ENCODE measurements at places on chromosomes 7 and 10.
A peak's percentile ranks its signal among the peaks of the same experiment; 100 is the strongest.

- DNase-seq, result peak; percentile 44
These were observed 866 bp downstream of the CNOT4 start for GRCh38 chr7:135508883-135509588.

GRCh38 chr7:51301806-51302205 lies 14.8 kb downstream of the COBL start:
- DNase-seq, result no peak

GRCh38 chr7:127986581-127987521 lies 44.4 kb downstream of the LRRC4 start:
- DNase-seq, result no peak

- DNase-seq, result no peak
These were observed 84.0 kb upstream of the ANLN start for GRCh38 chr7:36305648-36306047.

DNA sequence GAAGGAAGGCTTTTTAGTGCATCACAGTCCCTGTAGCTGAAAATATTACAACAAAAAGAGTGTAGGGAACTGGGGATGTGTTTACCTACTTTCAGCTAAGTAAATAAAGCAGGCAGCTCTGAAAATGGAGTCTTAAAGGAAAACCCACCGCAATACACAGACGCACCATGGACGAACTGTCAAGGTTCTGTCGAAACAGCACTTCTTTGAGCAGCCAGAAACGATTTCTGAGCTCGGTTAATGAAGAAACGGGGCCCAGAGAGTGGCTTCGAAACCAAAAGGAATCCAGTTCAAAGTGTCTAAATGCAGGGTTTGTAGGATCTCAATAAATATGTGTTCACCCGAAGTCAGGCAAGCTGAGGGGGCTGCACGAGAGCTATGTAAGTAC lies 275.4 kb upstream of the NEBL start:
- DNase-seq, result no peak

DNA sequence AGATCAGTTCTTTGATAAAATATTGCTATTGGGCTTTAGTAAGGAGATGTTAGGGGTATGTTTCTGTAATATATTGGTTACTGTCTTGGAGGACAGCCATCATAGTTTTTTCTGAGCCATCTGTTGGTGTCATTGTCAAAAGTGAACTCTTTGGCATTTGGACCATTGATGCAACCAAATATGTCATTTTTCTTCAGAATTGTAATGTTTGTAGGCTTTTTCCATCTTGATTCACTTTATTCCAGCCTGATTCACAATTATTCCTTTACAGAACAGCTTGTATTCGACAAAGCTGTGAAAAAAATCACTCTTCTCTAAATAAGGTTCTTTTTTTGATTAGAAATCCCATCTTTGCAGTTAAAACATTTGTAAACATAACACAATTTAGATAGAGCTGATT lies 37.4 kb downstream of the SMNDC1 start:
- no peak for DNase-seq

DNA sequence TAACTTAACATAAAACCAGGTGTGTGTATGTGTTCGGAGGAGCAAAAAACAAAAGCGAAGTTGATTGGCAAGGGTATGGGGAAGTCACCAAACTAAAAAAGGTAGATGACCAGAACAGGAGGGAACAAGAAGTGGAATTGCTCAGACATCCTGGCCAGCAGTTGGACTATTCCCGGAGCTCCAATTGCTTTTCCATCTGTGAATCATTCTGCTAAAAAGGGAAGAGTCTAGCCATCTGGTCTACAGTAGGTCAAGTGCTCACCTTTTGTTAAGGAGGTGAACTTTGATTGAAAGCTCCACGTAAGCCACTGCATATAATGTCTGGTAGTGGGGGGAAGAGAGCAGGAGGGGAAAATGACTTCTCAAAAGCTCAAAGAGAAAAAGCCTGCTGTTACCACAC lies 50.0 kb upstream of the BET1 start:
- no peak for DNase-seq

- no peak for DNase-seq
These were observed 515.3 kb downstream of the AUTS2 start for GRCh38 chr7:70113536-70113935.

DNA sequence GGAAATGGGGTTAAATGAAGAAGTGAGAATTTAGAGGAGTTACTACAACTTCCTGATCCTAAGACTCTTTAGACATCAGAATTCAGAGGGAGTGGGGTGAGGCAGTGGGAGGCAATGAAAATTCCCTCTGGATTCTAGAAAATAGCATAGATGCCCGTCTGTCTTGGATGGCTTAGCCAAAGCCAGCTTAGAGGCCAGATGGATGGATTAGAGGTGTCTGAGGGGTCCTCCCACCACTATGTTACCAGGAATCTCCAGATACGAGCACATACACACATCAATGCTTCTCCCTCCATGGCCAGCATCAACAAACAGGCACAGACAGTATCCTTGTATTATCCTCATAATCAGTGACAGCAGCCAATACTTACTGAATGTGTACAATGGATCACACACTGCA lies 418.1 kb downstream of the PLXNA4 start:
- no peak for DNase-seq

GRCh38 chr10:97861097-97861750 lies 11.6 kb downstream of the GOLGA7B start:
- peak; percentile 93 for DNase-seq

DNA sequence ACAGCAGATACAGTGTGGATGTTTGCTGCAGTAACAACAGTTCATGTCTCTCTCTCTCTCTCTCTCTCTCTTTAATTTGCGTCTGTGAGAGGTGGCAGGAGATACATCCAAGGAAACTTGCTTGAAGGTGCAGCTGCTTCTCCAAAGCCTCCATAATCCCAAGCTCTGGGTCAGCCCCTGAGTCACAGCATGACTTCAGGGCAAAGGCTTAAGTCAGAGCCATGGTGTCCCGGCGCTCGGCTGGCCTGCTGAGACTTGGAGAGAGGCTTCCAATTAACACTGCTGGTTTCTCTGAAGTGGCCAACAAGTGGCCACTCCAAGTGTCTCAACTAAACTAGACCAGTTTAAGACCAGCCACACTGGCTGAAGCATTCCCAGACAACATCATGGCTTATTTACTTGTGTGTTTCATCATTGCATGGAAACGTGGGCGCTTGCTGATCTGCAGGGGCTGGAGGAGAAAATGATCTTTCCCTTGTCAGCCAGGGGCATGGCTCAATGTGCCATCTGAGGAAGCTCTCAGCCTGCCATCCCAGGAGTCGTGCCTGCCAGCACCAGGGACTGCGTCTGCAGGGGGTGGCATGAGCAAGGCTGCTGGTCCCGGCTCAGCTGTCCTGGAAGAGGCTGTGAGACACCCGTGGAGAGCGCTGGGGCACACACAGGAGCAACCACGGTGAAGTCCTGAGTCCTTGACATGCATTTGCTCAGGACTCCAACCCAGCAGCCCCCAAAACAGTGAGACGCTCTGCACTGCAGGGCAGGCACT lies 254.2 kb downstream of the COBL start:
- DNase-seq, result no peak

- DNase-seq, result no peak
These were observed 69.2 kb downstream of the LYZL1 start for GRCh38 chr10:29358010-29358616.

GRCh38 chr10:13788711-13789447 lies 202.1 kb downstream of the PRPF18 start:
- DNase-seq, result no peak

DNA sequence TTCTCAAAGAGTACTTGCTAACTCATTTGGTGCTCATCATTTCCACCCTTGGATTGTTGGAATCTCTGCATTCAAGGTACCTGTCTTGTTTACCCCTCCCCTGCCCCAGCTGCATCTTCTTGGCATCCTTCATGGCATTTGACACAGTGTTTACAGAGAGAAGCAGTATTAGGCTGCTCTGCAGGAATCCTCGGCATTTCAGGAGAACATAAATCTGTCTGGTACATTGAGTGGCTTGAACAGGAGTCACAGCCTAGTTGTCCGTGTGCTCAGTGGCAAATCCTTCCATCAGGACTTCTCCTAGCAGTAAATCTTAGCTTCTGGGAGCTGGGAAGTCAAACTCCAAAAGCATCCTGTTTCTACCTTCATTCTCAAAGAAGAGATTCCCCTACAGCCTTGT lies 136.8 kb upstream of the YAE1 start:
- DNase-seq, result no peak

- DNase-seq, result no peak
These were observed 152.9 kb downstream of the C1GALT1 start for GRCh38 chr7:7335215-7335614.

DNA sequence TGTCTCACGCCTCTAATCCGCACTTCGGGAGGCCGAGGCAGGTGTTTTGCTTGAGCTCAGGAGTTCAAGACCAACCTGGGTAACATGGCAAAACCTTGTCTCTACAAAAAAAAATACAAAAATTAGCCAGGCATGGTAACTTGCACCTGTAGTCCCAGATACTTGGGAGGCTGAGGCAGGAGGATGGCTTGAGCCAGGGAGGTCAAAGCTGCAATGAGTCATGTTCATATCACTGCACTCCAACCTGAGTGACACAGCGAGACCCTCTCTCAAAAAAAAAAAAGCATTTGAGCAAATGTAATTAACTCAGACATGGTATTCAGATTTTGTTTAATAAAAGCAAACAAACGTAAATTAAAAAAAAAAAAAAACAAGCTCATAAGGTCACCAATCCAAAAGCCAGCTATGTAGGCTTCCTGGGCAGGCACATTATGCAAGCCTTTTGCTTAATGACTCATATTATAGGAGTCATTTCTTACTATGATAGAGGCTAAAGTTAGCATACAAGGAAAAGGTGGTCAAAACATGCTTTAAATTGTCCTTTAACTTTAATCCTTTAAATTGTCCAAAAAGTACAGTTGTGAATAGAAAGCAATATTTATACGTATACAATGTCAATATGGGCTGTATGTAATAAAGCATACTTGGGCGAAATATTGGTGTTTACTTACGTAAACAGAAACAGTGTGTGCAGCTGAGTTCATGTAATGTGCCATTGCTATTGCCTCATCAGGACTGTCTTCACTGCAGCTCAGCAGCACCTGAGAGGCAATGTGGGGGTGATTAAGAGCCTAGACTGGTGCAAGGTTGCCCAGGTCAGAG lies 13.0 kb downstream of the AKR1D1 start:
- peak; percentile 48 for DNase-seq

DNA sequence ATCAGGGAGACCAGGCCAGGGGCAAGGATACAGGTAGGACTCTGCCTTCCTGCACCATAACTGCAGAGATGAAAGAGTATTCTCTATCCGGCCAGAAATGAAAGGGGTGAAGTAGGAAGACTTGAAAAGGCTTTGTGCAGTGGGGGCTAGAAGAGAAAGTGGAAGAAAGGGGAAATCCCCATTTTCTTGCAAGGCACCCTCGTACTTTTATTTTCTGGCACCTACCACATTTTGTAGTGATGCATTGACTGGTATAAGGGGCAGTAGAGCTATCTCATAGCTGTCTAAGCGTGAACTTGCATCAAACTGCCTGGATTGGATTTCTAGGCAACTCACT lies 752 bp upstream of the CAMK2G start:
- DNase-seq, result no peak

GRCh38 chr10:114206902-114207301 lies 27.7 kb downstream of the TDRD1 start:
- no peak for DNase-seq

- no peak for DNase-seq
These were observed 10.2 kb upstream of the AGR2 start for GRCh38 chr7:16815001-16815400.

DNA sequence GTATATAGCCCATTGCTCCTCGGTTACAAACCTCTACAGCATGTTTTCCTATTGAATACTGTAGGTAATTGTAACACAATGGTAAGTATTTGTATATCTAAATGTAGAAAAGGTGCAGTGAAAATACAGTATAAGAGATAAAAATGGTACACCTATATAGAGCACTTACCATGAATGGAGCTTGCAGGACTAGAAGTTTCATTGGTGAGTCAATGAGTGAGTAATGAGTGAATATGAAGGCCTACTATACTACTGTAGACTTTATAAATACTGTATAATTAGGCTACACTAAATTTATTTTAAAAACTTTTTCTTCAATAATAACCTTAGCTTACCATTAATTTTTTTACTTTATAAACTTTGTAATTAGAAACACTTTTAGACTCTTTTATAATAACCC lies 239.7 kb downstream of the CDK14 start:
- DNase-seq, result peak; percentile 21

DNA sequence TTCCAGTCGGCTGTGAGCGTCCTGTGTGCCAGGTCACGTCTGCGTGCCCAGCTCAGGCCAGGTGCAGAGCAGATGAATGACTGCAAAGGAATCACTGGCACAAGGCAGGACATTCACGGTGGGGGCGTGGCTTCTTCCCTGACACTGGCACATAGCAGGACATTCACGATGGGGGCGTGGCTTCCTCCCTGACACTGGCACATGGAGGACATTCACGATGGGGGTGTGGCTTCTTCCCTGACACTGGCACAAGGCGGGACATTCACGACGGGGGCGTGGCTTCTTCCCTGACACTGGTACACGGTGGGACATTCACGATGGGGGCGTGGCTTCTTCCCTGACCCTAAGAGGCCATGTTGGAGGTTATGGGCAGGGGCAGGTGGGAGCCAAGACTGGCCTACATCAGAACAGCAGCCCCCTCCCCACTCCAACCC lies 64.3 kb downstream of the MYL10 start:
- DNase-seq, result peak; percentile 12

- DNase-seq, result no peak
These were observed 79.0 kb upstream of the SP8 start for GRCh38 chr7:20865684-20866083.

DNA sequence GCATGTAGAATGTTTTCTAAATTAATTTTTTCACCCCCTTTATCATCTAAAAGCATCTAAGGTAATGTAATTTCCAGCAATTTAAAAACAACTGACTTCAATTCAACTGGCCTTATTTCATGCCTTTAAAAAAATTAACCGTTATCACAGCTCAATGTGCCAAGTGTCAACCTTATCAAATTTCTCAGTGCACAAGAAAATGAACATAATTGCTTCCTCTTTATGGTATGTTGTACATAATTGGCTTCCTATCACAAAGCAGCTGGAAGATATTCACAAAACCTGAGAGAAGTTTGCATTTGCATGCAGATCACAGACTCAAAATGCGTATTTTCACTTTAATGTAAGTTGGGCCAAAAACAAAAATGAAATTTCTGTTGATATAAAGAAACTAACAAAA lies 966.4 kb downstream of the GRM8 start:
- DNase-seq, result no peak

GRCh38 chr7:4132221-4132620 lies 549.9 kb upstream of the FOXK1 start:
- no peak for DNase-seq

GRCh38 chr7:16205466-16205865 lies 215.9 kb downstream of the CRPPA start:
- DNase-seq, result no peak

GRCh38 chr7:38300175-38300574 lies 26.7 kb upstream of the TARP start:
- DNase-seq, result no peak

- DNase-seq, result no peak
These were observed 152.5 kb upstream of the CHST15 start for GRCh38 chr10:124245806-124246440.

DNA sequence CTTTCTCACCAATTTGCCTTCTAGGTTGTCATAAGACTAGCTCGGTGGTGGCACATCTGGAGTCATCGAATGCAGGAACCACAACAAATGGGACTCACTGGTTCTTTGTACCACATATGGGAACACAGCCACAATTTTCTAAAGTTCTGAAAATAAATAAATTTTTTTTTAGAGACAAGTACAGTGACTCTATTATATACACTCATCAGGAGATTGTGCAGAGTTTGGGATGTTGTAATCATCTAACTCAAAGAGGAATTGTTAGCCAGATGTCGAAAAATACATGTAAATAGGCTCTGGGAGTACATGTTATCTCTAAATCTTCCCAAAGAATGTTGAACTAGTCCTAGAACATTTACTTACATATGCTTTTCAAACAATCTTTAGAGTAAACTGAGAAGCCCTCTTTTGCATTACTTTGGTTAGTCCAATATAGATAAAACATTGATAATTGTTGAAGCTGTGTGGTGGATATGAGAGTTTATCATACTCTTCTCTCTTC lies 19.6 kb upstream of the SEPTIN7 start:
- peak; percentile 56 for DNase-seq

Measured in mammary epithelial cell (primary cell).